Neural progenitor cell (in vitro differentiated cells): ENCODE measurements at places on chromosomes 4 and X.
A peak's percentile ranks its signal among the peaks of the same experiment; 100 is the strongest.

DNA sequence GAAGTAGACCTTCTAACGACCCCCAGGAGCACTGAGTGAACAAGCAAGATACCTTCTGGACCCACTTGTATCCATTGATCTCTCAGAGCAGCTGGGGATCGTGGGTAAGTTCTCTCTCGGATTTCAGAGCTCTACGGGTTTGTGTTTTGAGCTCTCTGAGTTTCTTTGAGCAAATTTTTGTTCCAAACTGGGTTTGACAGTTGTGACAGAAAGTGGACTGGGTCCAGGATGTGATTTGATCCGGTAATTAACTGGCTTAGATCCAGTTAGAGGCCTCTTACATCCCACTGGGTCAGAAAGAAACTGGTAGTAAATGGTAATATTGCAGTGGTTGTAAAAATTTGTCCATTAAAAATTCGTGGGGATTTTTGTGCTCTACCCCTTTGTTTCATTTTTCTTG lies 459.2 kb downstream of the INPP4B start:
- DNase-seq, result no peak

DNA sequence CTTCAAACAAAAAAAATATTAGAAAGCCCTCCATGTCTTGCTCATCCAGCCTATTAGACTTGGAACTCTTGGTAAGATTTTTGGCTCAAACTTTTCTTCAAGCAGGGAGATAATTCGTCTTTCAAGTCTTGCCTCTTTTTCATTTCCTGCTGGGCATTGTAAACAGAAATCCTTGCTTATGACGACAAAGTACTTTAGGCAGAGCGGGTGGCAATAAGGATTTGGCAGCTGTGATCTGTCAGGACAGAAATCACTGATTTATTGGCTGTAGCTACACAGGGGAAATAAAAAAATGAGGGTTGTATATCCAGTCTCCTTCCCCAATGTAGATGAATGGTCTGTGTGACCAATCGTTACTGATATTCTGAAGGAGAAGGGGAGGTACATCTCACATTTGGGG lies 121.6 kb downstream of the SLC4A4 start:
- no peak for DNase-seq

- no peak for DNase-seq
These were observed 295.2 kb downstream of the ANKRD50 start for GRCh38 chr4:124417371-124417770.

DNA sequence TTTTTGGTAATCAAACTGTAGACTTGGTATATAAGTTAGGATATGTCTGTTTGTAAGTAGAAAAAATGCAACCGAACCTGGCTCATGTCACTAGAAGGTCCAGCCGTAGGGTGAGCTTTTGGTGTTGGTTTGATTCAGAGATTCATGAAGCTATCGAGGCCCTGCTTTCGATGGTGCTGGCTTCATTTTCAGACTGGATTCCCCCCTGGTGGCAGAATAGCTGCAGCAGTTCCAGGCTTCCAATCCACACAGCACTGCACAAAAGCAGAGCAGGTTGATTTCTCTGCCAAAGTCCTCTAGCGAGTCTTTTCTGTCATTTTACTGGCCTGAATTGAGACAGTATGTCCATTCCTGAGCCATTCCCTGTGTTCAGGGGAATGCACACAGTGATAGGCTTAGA lies 33.1 kb downstream of the PDK3 start:
- peak; percentile 41 for DNase-seq

DNA sequence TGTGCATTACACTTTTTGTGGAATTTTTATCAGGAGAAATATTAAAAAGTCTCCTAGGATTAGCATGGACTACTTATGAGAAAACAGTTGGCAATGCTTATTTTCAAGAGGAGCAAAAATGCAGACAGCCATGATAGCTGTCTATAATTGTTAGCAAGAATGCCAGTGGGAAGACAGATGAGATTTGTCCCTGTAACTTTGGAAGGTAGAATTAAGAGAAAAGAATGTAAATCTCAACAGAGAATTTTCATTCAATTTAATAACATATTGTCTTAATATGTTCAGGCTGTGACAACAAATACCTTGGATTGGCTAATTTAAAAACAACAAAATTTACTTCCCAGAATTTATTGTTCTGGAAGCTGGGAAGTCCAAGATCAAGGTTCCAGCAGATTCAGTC lies 349.2 kb downstream of the IQCM start:
- DNase-seq, result no peak

GRCh38 chrX:1213971-1214370 lies 1.5 kb upstream of the CRLF2 start:
- DNase-seq, result no peak

GRCh38 chr4:169716677-169717076 lies 41.1 kb downstream of the HPF1 start:
- no peak for DNase-seq

GRCh38 chr4:106530821-106531220 lies 162.2 kb upstream of the GIMD1 start:
- no peak for DNase-seq

DNA sequence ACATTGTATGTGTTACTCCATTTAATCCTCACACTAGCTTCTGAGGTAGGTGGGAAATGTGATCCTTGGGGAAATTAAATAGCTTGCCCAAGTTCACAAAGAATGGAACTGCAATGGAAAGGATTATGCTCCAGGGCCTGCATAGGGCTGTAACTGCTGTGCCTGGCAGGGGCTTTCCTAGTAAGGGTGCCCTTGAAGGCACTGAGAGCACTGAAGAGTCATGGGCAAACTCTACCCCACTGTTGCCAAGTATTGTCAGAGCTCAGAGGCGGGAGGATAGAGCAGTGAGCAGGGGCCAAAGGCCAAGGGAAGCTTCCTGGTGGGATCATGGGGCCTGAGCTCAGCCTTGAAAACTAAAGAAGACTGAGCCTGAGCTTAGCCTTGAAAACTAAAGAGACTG lies 133.0 kb upstream of the NALF2 start:
- DNase-seq, result no peak

- DNase-seq, result peak; percentile 7
These were observed 595.9 kb downstream of the CENPC start for GRCh38 chr4:66949419-66949818.

DNA sequence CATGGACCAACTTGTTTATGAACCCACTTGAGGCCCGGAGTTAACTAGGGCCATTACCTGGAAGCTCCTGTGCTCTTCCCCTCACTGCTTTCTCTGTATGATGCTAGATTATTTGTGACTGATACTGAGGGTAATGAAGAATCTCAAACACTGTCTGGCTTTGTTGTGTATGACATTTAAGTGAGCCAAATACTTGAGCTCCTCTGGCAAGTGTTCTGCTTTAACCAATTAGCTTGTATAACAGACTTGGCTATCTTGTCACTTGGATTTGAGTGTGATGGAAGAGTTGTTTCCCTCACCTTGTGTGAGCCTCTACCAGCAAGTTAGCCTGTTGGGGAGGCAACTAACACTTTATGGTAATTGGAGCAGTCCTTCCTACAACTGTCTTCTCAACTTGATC lies 42.7 kb downstream of the CCNG2 start:
- DNase-seq, result no peak

DNA sequence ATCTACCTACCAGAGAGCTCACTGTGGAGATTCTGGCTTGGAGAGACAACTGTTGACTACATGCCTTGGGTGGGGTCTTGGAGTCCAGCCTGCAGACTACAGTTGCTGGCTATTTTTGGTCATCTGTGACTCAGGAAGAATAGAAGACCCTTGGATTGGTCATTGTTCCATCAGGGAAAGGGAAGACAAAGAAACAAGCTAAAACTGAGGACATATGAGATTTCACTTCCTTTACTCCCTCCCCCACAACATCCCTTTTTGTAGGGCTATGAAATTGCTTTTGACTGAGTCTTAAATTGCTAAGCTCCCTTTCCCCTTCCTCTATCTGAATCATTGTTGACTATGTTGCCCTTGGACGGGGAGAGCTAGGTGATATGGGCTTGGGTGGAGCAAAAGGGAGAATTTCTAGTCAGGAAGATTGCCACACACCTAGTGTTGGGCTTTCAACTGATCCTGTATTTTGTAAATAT lies 11.7 kb downstream of the MSN start:
- DNase-seq, result no peak

GRCh38 chr4:112111306-112111705 lies 33.9 kb upstream of the FAM241A start:
- DNase-seq, result no peak

GRCh38 chr4:65019775-65020174 lies 610.5 kb upstream of the TECRL start:
- DNase-seq, result no peak

DNA sequence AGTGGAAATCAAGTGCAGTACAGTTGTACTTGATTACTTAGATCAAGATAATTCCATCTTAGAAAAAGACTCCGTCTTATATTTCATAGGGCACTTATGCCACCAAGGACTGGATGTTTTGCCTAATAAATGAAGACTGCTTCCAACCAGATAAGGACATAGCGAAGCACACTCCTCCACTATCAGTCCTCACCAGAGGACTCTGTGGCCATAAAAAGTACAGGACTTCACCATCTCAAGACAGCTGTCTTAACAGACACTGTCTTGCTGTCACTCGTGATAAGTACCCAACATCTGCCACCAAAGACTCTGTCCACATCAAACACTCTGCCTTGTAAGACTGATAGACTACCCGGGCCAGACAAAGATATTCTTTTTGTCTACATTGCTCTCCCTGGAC lies 352.0 kb downstream of the TRAM1L1 start:
- DNase-seq, result no peak

- DNase-seq, result no peak
These were observed 7.0 kb upstream of the ATP6AP2 start for GRCh38 chrX:40573763-40574162.

DNA sequence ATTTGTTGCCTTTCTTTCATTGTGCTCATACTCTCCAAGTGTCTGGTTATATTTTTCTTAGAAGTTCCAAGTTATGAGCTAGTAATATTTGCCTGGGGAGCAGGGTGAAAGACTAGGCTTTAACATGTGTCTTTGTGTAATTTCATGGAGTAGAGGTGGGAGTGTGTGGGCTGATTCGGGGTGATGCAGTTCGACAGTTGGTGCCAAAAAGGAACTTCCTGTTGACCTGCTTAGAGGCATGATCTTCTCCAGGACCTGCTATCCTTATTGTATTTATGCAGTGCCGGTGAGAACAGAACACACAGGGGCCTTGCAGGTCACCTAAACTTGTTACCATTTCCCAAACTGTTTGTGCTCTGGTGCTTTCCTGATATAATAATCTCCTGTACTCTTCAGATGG lies 21.2 kb downstream of the USP53 start:
- no peak for DNase-seq

GRCh38 chrX:115592997-115593734 lies 32.2 kb downstream of the PLS3 start:
- no peak for DNase-seq
